Fibroblast of skin of scalp (primary cell): ENCODE measurements at places on chromosomes 6 and 20.
A peak's percentile ranks its signal among the peaks of the same experiment; 100 is the strongest.

- no peak for DNase-seq
Measured at GRCh38 chr6:40387871-40388264, 199.3 kb downstream of the LRFN2 start.

- DNase-seq: no peak
Measured at GRCh38 chr6:66533921-66534404, 826.9 kb upstream of the EYS start.

DNA sequence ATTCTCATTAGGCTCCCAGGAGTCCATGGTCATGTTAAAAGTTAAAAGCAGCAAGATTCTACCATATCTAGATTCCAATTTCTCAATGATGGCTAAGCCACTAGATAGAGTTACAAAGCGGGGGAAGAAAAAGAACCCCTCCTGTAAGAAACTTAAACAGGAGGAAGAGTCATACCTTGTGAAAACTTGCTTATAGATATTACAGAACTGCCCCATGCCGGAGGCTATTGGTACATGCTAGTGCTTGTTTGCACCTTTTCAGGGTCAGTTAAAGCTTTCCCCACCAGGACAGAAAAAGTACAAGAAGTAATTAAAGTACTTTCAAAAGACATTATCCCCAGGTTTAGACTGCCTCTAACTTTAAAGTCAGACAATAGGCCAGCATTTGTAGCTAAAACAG is 15.5 kb upstream of the GSTA3 start:
- no peak for DNase-seq

- peak; percentile 74 for DNase-seq
Measured at GRCh38 chr6:16318538-16318937, 80.2 kb downstream of the GMPR start.

- peak; percentile 38 for DNase-seq
Measured at GRCh38 chr6:73515204-73515655, 5.6 kb downstream of the EEF1A1 start.

DNA sequence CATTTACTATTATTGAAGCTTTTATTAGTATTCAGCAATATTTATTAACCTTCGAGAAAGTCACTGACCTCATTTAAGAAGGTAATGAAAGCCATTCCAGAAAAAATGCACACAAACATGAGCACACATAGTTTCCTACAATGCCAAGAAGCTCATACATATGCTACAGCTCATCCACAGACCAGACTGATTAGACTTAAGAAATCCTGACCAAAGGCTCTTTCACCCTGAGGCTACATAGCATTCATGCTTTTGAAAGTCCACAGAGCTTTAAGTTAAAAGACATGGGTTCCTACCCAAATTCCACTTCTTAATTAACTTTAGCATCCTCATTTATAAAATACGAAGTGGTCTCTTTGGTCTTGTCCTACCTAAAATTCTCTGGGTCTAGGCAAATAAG is 430.4 kb downstream of the TBC1D32 start:
- peak; percentile 11 for DNase-seq

- no peak for DNase-seq
Measured at GRCh38 chr6:42512579-42512978, 51.2 kb upstream of the UBR2 start.

GRCh38 chr6:144217264-144217663 is 66.9 kb downstream of the STX11 start:
- DNase-seq: peak; percentile 17

DNA sequence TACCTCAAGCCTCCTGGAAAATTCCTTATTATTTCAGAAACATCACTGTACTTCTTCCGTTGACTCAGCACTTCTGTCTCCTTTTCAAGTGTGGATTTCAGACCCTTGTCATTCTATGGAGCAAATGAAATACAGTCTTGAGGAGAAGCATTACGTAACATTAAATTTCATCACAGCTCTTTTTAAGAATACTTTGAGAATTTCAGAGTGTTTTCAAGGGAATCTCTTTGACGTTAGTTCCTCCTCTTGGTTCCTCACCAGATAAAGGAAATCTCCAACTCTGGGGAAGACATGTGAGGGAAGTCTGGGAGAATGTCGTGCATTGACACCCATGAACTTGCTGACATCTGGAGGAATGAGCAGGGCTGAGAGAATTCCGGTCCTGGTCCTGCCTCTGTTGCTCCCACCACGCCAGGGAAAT is 32.3 kb downstream of the UST start:
- peak; percentile 41 for DNase-seq

GRCh38 chr20:9999645-10000044 is 35.1 kb upstream of the ANKEF1 start:
- peak; percentile 3 for DNase-seq

DNA sequence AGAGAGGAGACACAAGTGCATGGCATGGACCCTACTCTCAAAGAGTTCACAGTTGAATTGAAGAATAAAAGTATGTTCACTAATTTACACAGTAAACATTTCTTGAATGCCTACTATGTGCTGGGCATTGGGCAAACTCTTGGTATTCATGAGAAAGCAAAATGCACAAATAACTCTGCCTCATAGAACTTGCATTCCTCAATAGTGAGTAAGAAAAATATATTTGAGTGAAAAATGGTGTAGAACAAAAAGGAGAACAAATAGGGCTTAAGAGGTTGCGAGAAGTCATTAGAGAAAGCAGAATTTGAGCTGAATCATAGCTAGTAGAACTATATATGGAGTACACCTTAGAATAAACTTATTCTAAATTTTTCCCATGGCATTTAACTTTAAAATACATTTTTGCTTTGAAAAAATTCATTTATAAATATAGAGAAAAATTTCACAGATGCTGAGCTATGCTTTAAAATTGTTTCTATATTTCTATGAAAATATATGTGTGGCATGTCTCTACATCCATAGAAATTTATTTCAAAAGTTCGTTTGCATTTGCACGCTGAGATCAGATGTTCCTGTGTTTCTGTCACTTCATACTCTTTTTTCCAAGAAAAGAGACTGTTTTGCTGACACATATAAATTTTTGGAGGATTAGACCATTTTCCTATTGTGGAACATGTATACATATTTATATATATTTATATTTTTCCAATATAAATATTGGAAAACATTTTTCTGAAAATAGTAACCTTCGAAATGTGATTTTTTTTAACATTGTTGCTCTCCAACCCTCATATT is 236.1 kb downstream of the KCNQ5 start:
- peak; percentile 40 for DNase-seq

GRCh38 chr6:53410508-53411258 is 61.9 kb upstream of the ELOVL5 start:
- peak; percentile 39 for DNase-seq

GRCh38 chr6:97049253-97050011 is 124.9 kb downstream of the KLHL32 start:
- DNase-seq: no peak

DNA sequence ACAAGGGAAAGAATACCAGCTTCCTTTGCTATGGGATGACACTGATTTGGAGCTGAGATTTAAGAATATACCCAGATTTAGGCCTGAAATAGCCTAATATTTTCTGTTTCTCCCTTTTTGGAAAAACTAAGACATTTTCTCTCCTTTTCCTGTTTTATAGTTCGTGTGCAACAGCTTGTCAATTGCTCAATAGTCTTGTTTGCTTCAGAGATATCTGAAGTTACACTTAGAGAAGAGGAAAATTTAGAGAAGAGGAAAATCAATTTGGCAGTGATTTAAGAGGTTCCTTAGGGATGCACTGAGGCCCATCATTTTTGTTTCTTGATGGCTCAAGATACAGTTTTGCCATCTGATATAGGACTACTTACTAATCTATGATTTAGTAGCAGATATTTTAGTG is 398.6 kb downstream of the RFPL4B start:
- DNase-seq: no peak

- no peak for DNase-seq
Measured at GRCh38 chr20:21391185-21391971, 5.9 kb downstream of the NKX2-4 start.

DNA sequence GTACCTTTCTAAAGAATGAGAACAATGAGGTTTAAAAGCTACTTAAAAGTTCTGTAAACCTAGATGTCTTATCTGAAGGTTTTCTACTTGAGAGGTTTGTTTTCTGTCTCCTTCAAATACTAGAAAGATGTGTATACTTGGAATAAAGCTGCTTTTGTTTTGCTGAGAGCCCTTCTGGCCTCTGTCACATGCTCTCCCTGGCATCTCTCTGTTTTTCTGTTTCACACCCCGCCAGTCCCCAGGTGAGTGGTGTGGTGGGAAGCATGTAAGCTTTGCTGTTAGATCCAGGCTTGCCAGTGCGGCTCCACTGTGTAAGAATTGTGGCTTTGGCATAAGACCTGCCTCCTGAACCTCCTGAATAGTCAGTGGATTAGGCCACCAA is 56.8 kb downstream of the SNX9 start:
- no peak for DNase-seq
